ENCODE measurements at places on chromosomes 11 and 22. TPM values are rescaled to one million over a fixed set of nuclear protein-coding genes. Genes with fewer than 3 reads are reported as not detected.
A peak's percentile ranks its signal among the peaks of the same experiment; 100 is the strongest.

GRCh38 chr11:116376054-116376453, 396.7 kb downstream of the BUD13 start:
- no peaks in the 10 kb centered on the region for H3K4me1 ChIP-seq
- no peak overlapping the region for H3K4me3 ChIP-seq
- H3K27ac ChIP-seq = no peak overlapping the region
- no peak for DNase-seq

DNA sequence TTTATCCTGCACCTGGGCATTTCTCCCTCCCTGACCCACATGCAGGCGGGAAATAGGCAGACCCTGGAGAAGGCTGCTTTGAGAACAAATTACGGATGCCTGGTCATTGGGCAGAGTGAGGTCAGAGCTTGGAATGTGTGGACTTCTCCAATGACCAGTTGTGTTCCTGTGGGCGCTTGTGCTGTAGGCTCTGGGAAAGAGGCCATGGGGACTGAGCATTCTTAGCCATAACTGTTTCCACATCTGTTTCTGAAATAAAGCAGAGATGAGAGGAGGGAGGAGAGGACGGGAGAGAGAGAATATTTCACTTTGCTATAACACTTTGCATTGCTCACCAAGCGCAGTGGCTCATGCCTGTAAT, 11.2 kb upstream of the TMEM184B start:
- DNase-seq = no peak
- peaks cover 20% of the 10 kb centered on the region for H3K4me1 ChIP-seq
- H3K36me3 ChIP-seq = peaks cover 3% of the 10 kb centered on the region
- H3K27me3 ChIP-seq = no peaks in the 10 kb centered on the region

Gene CYTH4
- total RNA-seq = not detected

DNA sequence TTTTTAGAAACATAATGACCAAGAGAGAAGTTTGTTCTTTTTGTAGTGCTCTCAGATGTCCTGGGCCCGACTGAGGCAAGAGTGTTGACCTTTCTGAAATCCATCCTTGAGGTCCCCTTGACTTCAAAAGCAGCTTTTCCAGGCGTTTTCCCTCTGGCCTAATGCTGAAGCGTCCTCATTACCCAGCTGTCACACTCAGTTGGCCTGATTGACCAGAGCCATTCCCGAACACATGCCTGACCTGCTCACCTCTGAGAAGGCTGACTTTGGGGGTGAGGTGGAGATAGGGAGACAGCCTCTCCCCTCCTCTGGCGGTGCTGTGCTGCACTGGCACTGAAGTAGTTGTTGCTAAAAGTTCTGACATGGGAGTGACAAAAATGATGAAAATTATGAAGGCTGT, 66.9 kb downstream of the ALX4 start:
- no peak overlapping the region for H3K4me3 ChIP-seq
- H3K27ac ChIP-seq = peak overlapping the region; percentile 70
- peaks cover 4% of the 10 kb centered on the region for H3K36me3 ChIP-seq
- DNase-seq = no peak

DNA sequence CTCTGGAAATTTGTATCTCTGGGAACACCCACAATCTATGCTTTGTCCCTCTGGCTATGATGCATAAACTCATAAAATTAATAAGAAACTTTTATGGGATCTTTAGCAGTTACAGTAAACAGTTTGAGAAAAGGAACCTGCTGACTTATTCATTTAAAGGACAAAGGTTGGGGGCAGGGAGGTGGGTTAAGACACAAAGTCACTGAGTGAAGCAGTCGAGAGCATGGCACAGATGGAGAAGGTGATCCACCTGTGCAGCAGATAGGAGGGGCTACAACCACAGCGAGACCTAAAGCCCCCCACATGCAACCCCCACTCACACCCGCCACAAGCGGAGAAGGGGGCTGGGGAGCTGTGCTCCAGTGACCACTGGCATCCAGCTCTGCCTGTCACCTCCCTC, 45.0 kb downstream of the SMCO4 start:
- no peak for DNase-seq
- no peak overlapping the region for H3K27ac ChIP-seq
- H3K4me3 ChIP-seq = no peak overlapping the region
- H3K27me3 ChIP-seq = no peaks in the 10 kb centered on the region
- peaks cover 8% of the 10 kb centered on the region for H3K36me3 ChIP-seq

GRCh38 chr11:65569164-65569972, 909 bp upstream of the ZNRD2 start:
- no peaks in the 10 kb centered on the region for H3K27me3 ChIP-seq
- DNase-seq = no peak
- H3K36me3 ChIP-seq = peaks cover 7% of the 10 kb centered on the region
- H3K27ac ChIP-seq = peak overlapping the region; percentile 100

DNA sequence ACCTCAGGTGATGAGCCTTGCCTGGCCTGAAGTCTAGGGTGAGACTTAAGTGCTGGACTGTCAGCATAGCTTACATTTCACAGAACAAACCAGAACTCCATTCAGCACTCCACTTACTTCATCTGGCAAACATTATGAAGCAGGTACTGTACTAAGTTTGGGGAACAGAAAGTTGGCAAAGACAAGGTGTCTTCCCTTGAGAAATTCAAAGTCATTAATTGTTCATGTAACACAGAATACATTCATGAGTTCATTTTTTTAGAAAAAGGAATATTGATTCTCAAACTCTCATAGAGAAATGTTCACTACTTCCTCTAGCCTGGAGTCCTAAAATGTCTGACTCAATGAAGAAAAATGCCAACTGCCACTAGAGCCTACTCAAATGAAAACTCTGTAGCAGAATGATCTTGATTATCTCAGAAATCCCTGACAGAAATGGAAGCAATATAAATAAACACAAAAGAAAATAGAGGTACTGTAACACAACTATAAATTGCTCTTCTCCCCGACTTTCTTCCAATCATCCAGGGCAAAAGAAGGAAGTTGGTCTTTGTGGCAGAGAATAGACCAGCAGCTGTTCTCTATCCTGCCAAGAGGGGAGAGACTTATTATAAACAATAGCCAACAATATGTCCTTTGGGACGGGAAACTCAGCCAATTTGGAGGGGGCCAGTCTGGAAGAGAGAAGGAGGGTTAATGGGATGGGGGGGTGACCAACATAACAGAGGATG, 129.2 kb upstream of the MTMR2 start:
- DNase-seq = no peak
- peaks cover 67% of the 10 kb centered on the region for H3K4me1 ChIP-seq
- H3K4me3 ChIP-seq = no peak overlapping the region
- H3K27me3 ChIP-seq = no peaks in the 10 kb centered on the region
- H3K36me3 ChIP-seq = no peaks in the 10 kb centered on the region

DNA sequence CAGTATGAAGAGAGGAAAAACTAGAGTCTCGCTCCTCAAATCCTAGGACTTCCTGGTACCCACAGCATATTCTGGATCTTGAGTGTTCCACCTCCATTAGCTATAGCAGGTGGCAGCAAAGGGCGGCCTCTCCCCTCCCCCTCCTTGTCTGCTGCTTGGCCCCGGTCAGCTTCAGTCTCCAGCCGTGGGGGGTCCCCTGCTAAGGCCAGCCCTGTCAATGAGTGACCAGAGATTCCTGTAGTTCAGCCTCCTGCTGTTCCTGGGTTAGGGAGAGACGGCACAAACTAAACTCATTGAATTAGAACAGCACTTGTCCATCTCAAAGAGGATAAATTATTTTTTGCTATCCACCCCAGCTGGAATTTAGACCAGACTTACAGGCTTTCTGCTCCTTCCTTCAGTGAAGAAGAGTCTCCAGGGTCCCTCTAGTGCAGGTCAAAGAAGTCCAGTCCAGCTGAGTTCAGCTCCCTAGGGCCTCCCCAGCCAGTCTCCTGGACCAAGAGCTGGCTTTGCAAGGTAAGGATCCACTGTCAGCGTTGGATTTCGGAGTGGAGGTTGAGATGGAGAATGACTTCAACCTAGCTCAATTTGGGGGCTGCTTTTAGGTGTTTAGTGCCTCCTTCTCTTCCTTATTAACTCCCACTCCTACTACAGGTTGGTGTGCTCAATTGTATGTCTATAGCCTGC, 1.1 kb upstream of the PHLDB1 start:
- peak; percentile 25 for DNase-seq
- H3K27ac ChIP-seq = peak overlapping the region; percentile 77
- H3K27me3 ChIP-seq = no peaks in the 10 kb centered on the region
- H3K4me3 ChIP-seq = peak overlapping the region; percentile 61

Gene SEC14L6
- 1.2 TPM for total RNA-seq

Gene TSPAN32
- total RNA-seq = not detected

Gene TUBA8
- 1.4 TPM for total RNA-seq

GRCh38 chr11:34036456-34036855, 15.1 kb upstream of the CAPRIN1 start:
- no peaks in the 10 kb centered on the region for H3K4me1 ChIP-seq
- no peaks in the 10 kb centered on the region for H3K36me3 ChIP-seq
- H3K27ac ChIP-seq = no peak overlapping the region
- no peaks in the 10 kb centered on the region for H3K27me3 ChIP-seq

DNA sequence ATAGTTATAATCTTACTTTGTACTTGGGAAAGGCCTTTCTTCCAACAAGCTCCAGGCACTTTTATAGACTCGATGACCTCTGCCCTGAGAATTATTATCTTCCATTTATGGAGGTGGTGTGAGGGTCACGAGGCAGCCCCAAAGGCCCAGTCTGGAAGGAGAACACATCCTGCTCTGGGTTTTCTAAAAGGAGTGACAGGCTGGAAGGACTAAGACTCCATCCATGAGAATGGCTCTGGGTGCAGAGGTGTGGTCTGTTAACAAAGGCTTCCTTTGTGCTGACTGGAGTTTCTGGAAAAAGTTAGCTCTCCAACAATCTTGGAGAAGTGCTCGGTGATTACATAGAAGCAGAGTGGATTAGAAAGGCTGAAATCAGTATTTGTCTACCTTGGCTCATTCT, 74.7 kb upstream of the SESN3 start:
- H3K27me3 ChIP-seq = no peaks in the 10 kb centered on the region
- H3K27ac ChIP-seq = no peak overlapping the region
- no peak for DNase-seq
- H3K36me3 ChIP-seq = peaks cover 3% of the 10 kb centered on the region

- no peaks in the 10 kb centered on the region for H3K4me1 ChIP-seq
- peaks cover 2% of the 10 kb centered on the region for H3K36me3 ChIP-seq
- no peak overlapping the region for H3K4me3 ChIP-seq
- peak; percentile 52 for DNase-seq
Measured at GRCh38 chr11:69879729-69880005, 60.5 kb upstream of the FGF3 start.

Gene ZFPL1
- 50.0 TPM for total RNA-seq

DNA sequence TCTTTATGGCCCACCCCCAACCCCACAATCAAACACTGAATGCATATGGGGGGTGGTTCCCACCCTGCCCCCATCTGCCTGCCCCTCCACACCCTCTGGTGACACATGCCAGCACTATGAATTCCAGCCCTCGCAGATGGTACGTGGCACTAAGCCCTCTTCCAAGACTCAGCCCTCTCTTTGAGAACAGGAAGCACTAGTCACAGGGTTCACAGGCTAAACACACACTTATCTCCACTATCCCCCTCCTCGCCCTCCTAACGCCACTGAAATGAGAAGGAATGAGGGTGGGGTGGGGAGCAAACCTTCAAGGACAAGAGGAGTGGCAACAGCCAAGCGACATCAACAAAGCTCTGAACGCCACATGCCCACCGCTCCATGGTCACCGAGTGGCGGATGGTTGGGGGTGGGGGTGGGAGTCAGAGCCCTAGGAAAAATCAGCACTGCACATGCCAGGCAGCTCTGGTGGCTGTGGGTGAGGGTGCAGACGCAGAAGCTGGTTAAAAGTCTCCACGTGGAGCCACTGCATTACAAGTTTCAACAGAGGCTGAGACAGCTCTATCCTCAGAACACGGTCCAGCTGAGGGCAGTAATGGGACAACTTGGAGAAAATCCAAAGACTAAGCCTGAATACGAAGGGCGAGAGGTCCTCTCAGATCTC, 33.6 kb downstream of the TMEM184B start:
- peaks cover 58% of the 10 kb centered on the region for H3K4me1 ChIP-seq
- H3K36me3 ChIP-seq = peaks cover 26% of the 10 kb centered on the region
- peak overlapping the region; percentile 49 for H3K4me3 ChIP-seq

GRCh38 chr22:45866126-45866645, 110.8 kb downstream of the WNT7B start:
- no peak overlapping the region for H3K4me3 ChIP-seq
- no peak overlapping the region for H3K27ac ChIP-seq
- no peak for DNase-seq
- peaks cover 18% of the 10 kb centered on the region for H3K27me3 ChIP-seq
- peaks cover 20% of the 10 kb centered on the region for H3K4me1 ChIP-seq

- H3K36me3 ChIP-seq = no peaks in the 10 kb centered on the region
- DNase-seq = no peak
- H3K4me3 ChIP-seq = no peak overlapping the region
- peaks cover 23% of the 10 kb centered on the region for H3K4me1 ChIP-seq
- no peak overlapping the region for H3K27ac ChIP-seq
Measured at GRCh38 chr11:122600290-122600689, 55.2 kb upstream of the UBASH3B start.

Gene NCAM1
- total RNA-seq = 6.0 TPM

- no peak overlapping the region for H3K27ac ChIP-seq
- H3K36me3 ChIP-seq = no peaks in the 10 kb centered on the region
Measured at GRCh38 chr11:21411104-21411503, 741.7 kb downstream of the NELL1 start.

Gene RAB39A
- not detected for total RNA-seq

DNA sequence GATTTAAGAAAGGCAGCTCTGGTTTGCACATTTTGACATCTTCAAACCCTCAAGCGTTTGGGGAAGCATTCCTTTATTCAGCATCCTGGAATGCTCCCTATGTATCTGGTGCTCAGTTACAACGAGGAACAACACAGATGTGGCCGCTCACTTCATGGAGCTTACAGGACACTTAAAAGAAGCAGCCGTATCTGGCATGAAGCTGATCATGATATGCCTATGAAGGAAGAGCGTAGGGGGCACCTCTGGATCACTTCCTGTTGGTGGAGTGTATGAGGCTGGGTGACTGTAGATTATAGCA, 72.3 kb upstream of the TP53I11 start:
- no peaks in the 10 kb centered on the region for H3K36me3 ChIP-seq
- no peak overlapping the region for H3K4me3 ChIP-seq
- peaks cover 33% of the 10 kb centered on the region for H3K4me1 ChIP-seq
- no peak overlapping the region for H3K27ac ChIP-seq
- no peaks in the 10 kb centered on the region for H3K27me3 ChIP-seq

Measured in chondrocyte (in vitro differentiated cells).